Right lobe of liver (tissue), 6 donors: ENCODE measurements at places on chromosomes 16 and 17. TPM values are rescaled to one million over a fixed set of nuclear protein-coding genes. Genes with fewer than 3 reads are reported as not detected.
A peak's percentile ranks its signal among the peaks of the same experiment; 100 is the strongest.

DNA sequence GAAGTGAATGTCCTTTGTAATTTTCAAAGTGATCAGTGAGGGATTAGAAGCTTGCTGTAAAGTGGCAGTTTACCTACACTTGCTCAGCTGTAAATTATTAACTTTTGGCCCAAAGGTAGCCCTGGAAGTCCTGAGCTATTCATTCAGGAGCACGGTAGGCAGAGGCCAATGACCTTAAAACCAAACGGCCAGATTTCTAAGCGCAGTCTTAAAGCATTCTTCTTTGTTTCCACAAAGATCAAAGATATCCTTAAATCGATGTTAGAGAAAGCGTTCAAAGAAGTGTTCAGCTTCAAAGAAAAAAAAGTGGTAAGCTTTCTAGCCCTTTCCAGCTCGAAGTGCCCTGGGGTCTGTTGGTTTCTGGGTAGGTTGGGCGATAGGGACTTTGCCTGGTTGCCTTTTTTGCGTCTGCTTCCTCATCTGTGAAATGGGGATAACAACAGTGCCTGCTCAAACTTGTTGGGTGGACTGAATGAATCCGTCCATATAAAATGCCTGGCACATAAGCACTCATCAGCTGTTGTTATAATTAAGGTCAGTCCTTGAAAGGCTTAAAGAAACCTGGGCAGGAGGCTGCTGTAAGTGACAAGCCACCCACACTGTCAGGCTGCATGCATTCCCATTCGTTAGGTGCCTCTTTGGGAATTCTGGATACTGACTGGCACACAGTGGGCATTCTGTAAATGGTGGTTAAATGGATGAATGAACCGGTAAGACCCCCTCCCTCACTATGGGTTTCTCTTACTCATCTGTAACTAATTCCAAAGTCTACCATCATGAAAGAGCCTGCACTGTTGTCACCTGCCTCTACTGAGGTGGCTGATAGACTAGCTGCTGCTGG, 113.2 kb downstream of the PRKCA start:
- H3K36me3 ChIP-seq: no peaks in the 10 kb centered on the region
- no peak for DNase-seq
- H3K27me3 ChIP-seq: no peaks in the 10 kb centered on the region
- peak overlapping the region; percentile 13 for H3K4me3 ChIP-seq

DNA sequence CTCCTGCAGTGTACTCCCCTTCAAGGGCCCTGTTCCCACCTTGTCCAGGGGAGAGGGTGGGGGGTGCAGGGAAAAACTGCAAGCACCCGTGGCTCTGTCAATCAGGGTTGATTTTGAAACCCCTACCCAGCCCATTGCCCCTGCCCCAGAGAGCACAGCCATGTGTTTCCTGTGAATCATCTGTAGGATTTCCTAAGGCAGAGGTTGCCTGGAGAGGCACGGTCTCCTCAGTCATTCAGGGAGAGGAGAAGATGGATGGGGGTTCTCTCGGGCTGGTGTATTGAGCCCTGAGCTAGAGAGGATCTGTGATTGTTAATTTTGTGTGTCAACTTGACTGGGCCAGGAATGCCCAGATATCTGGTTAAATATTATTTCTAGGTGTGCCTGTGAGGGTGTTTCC, 3.5 kb upstream of the AGRP start:
- DNase-seq: no peak
- no peaks in the 10 kb centered on the region for H3K4me1 ChIP-seq
- no peak overlapping the region for H3K4me3 ChIP-seq

GRCh38 chr17:61205931-61206330, 193.7 kb upstream of the TBX2 start:
- no peaks in the 10 kb centered on the region for H3K36me3 ChIP-seq
- H3K4me1 ChIP-seq: peaks cover 5% of the 10 kb centered on the region
- no peak overlapping the region for H3K4me3 ChIP-seq
- H3K27me3 ChIP-seq: no peaks in the 10 kb centered on the region

- no peak overlapping the region for H3K27ac ChIP-seq
- H3K4me3 ChIP-seq: no peak overlapping the region
- no peaks in the 10 kb centered on the region for H3K36me3 ChIP-seq
Observed at GRCh38 chr17:58403311-58403710, 14.0 kb downstream of the RNF43 start.

The PMM2 gene
- 37.3 TPM for total RNA-seq

The ARHGAP44 gene
- 0.70 TPM for total RNA-seq

The XPO6 gene
- 51.5 TPM for total RNA-seq
